ENCODE measurements at places on chromosomes 7 and 10.

GRCh38 chr7:90657481-90657880 lies 61.4 kb downstream of the CDK14 start:
- no peak for DNase-seq

DNA sequence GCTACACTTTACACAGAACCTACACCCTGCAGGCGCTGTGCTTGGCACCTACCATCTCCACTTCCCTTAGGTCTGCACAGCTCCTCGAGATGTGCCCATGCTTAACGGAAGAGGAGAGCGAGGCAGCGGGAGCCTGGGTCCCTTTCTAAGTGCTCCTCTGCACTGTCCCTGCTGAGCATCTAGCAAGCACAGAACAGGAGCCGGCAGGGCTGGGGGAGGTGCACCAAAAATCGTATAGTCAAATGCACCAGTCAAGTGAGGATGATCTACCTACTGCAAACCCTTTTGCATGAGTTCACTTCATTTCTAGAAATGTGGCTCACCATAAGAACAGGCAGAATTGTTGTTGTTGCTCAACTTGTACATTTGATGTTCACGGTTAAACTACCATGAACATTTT lies 267.7 kb downstream of the TNS3 start:
- no peak for DNase-seq

DNA sequence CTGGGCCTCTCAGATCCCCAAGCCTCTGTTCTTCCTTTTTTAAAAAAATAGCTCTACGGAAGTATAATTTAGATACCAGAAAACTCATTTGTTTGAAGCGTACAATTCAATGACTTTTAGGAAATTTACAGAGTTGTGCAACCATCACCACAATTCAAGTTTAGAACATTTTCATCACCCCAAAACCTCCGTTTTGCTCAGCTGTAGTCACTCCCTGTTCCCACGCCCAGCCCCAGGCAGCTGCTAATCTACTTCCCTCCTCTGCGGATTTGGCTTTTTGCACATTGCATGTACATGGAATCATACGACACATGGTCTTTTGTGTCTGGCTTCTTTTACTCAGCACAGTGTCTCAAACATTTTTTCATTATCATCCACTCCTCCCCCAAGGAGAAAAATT lies 229.2 kb downstream of the TCF7L2 start:
- DNase-seq = no peak

DNA sequence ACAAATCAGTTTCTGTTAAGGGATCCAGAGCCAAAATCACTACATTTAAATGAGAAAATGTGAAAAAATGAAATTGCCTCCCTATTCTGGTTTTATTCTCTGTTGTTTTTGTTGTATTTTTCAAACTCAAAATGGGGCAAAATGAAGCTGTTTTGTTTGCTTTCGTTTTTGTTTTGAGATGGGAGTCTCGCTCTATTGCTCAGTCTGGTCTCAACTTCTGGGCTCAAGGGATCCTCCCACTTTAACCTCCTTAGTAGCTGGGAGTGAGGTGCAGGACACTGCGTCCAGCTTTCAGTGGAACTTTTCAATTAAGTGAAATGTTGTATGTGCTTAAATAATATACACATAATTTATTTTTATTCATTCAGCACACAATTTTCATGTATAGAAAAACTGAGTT lies 205.0 kb downstream of the SORCS1 start:
- DNase-seq = no peak

DNA sequence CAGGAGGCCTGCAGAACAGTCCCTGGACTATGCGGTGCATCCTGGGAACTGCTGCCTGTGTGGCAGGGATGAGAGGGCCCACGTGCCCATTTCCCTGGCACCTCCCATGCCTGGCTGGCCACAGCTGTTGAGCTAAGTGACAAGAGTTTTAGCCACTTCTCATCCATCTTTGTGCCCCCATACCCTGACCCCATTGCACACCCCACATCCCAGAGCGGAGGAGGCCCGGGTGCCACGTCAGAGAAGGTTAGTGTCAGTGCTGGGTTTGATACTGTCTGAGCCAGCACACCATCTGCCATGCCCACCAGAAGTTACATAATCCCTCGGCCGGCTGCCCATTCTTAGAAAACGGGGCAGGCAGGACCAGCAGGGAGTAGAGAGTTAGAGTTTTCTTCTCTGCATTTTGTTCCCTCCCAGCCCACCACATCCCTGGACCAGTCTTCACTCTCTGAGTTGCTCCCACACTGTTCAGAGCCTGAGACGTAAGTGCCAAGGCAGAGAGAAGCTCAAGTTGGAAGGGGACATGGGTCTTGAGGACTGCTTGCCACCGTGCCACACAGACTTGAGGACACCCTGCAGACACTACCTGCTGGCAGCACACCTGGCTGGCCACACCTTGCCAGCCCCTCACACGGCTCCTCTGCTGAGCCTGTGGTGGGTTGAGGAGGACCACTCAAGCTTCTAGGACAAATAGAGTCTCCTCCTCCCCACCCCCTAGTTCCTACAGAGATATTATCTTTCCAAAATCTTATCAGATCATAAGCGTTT lies 13.1 kb downstream of the UNC5B start:
- DNase-seq = peak; percentile 64

GRCh38 chr7:123096976-123097375 lies 101.5 kb upstream of the TAS2R16 start:
- DNase-seq = no peak

DNA sequence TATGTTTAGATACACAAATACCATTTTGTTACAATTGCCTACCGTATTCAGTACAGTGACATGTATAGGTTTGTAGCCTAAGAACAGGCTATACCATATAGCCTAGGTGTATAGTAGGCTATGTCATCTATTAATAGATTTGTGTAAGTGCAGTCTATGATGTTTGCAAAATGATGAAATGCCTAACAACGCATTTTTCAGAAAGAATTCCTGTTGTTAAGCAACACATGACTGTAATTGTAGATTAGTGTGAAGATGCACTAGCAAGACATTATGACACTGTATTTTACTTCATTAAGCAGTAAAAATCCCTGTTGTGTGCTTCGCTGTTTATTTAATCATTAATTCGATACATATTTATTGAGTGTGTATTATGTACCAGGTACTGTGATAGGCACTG lies 446.0 kb downstream of the SUGCT start:
- DNase-seq = no peak

GRCh38 chr7:7180725-7181449 lies 1.5 kb upstream of the C1GALT1 start:
- no peak for DNase-seq

DNA sequence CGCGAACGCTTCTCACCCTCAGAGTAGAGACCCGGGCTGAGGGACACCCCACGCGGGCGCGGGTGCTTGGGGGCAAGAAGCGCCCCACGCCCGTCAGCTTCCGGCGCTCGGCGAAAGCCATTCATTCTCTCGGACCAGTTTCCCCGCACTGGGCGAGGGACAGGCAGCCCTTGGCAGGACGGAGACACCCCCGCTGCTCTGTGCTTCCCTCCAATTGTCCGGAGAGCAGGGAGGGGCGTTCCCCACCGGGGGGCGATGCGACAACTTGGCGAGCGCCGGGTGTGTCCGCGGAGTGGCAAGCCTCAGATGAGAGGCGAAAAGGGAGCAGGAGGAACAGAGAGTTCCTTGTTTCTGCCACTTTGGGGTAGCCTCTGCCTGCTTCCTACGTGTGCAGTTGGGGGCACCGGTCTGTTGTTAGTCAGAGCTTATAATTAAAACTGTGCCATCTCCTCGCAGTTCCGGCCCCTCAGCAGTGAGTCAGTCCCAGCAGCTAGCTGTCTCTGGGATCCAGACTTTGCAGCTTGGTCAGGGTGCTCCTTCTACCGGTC lies 1.7 kb downstream of the GPR158 start:
- DNase-seq = no peak

DNA sequence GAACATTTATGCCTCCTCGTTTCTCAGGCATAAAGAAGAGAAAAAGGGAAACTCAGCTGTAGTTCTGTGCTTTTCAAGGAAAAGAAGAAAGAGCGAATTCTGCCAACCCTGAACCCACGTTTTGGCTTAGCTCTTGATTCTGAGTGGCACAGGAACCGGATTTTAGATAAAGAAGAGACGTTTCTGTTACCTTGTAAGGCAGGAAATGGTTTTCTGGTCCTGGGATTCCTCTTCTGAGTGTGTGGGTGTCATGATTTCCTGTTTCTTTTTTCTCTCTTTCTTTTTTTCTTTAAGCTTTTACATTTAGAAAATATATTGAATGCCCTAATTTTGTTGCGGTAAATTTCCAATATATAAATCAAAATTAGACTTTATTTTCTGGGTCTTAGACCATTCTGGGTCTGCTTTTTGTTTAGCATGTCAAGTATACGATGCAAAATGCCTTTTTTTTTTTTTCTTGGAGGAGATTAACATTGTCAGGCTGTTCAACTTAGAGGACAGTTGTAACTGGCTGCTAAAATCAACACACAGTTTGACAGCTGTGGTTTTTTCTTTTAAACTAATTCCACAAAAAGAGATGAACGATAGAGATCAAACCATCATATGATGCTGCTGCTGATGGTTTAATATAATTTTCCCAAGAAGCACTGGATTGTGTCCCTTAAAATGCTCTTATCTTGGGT lies 190.8 kb downstream of the GATA3 start:
- no peak for DNase-seq

- peak; percentile 88 for DNase-seq
Observed at GRCh38 chr7:143487566-143487965, 9.9 kb downstream of the TAS2R41 start.

- DNase-seq = peak; percentile 60
Observed at GRCh38 chr10:110008518-110009339, 945 bp downstream of the ADD3 start.

GRCh38 chr10:113866551-113867394 lies 12.3 kb downstream of the NHLRC2 start:
- no peak for DNase-seq

DNA sequence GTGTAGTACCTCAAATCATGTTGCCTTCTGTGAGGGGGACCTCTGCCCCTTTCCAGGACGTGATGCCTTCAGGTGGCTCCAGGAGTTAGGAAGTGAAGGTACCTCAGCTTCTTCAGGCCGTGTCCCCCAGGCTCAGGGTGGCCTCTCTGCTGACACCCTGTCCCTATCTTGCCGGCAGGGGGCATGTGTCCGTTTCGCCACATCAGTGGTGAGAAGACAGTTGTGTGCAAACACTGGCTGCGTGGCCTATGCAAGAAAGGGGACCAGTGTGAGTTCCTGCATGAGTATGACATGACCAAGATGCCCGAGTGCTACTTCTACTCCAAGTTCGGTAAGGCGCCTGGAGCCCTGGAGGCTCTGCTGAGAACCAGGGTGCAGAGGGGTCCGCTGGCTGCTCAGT lies 9.2 kb downstream of the CPSF4 start:
- no peak for DNase-seq

- DNase-seq = no peak
Observed at GRCh38 chr7:80287400-80288174, 153.0 kb downstream of the GNAI1 start.

DNA sequence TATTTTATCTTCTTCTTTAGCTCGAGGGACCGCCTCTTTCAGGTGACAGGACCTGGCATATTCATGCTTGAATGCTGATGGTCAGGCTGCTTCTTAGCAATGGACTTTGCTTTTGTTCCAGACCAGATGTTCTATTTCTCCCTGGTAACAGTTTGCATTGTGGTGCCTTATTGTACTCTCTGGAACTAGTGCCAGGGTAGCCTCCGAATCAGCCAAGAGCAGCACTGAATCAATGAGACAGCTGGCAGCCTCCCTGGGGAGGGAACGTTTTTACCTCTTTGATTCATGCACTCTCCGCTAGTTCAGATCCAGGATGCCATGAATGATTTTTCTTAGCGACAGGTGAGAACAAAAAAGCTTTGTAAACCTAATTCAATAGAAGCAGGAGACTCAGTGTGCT lies 54.1 kb upstream of the NXPH1 start:
- DNase-seq = no peak

DNA sequence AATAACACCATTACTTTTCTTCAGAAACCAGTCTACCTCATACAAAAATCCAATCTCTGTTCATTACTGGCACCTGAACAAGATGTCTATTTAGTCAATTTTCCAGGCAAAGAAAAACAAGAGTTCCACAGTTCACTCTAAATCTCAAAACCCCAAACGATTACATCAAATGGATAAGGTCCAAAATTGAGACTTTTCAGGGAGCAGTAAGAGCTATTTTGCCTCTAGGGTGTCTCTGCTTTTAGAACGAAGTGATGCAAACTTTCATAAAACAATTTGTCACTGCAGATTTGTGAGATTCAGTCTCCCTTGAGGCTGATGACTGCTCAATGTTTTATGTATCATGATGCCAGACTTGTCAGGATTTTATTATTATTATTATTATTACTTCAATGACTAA lies 937.0 kb upstream of the PHF14 start:
- DNase-seq = peak; percentile 27

DNA sequence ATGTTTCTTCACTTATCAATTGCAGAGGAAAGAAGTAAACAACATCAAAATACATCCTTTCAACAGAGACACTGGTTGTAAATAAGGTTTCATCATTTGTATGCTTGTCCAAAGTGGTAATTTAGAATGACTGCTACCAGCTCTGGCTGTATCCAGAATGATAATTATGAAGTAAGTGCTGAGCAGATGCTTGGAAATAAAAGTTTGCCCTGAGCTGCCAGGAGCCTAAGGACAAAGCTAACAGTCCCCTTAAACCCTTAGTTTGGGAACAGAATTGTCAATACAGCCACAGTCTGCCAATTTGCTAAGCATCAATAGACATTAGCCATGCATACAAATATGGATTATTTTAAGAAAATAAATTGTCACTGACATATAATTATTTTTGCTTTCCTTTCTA lies 147.0 kb upstream of the SLC13A1 start:
- no peak for DNase-seq

GRCh38 chr10:102233997-102234396 lies 7.3 kb downstream of the PITX3 start:
- DNase-seq = no peak

GRCh38 chr10:74177140-74177677 lies 26.2 kb downstream of the ADK start:
- DNase-seq = no peak

GRCh38 chr10:88333248-88333630 lies 249.9 kb downstream of the RNLS start:
- no peak for DNase-seq

DNA sequence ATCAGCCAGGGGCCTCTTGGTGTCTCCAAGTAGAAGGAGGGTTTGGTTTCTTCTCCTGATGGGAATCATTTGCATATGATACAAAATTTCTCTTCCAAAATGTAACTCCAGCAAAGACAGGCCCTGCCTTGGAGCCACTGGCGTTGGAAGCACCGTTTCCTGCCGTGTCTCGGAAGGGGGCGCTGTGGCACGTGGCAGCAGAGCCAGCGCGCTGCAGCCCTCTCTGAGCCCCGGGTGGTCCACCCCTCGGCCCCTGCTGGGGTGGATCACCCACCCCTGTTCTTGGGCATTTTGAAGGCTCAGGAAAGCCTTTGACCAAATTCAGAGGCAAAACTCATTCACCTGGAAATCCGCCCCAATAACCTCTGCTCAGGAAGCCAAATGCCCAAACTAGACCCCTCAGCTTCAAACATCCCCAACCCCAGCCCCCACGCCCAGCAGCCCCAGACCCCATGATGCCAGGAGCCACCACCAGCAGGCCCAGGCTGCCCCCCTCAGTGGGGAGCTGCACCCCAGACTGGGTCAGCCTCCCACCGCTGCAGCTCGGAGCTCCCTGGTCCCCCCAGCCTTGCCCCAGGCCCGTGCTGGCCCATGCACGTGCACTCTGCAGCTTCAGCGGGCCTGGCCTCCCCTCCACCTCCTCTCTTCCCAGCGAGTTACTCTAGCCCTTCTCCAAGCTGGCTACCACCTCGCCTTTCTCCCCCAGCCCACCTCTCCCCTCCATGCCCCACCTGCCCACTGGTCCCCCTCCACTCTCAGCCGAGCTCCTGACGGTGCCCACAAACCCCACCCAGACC lies 29.5 kb upstream of the ELFN1 start:
- DNase-seq = no peak

GRCh38 chr7:94980418-94981142 lies 73.2 kb downstream of the PPP1R9A start:
- DNase-seq = no peak

Measured in muscle of leg (tissue), 16 donors.